ENCODE measurements at places on chromosomes 4 and X.

DNA sequence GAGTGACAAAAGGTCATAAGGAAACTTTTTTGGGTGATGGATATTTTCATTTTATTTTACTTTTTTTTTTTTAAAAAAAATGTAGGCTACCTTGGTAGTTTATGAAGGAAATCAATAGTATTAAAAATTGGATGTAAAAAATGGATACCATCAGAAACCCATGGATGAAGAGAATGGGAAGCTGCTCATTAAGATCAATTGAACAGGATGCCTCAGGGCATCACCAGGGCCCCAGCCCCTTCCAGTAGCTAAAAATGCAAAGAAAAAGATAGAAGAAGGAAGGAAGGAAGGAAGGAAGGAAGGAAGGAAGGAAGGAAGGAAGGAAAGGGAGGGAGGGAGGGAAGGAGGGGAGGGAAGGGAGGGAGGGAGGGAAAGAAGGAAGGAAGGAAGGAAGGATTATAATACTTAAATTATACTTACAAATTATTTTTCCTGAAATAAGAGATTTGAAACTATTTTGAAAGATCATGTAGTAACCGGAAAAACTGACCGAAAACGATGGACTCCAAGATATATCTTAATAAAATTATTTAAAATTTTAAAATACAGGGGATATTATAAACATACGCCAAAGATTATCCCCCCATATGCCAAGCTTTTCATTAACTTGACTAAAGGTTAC lies 24.1 kb downstream of the OSTC start:
- no peak for DNase-seq

DNA sequence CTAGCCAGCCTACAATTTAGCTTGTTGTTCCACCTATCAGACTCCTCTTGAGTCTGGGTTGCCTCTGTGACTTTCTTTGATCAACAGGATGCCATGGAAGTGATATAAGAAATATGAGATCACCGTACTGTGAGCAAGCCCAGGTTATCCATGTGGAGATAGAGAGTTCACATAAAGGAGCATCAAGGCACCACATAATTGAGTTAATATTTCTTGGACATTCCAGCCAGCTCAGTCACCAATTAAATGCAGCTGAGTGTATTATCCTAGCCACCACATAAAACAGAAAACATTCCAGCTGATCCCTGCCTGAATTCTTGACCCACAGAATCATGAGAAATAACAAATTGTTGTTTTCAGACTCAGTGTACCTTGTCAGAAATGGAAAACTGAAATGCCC lies 253.6 kb downstream of the PPP1R2C start:
- DNase-seq: no peak

- DNase-seq: no peak
Observed at GRCh38 chr4:122548452-122548851, 72.4 kb downstream of the IL21 start.

GRCh38 chrX:96722781-96723180 lies 38.1 kb downstream of the DIAPH2 start:
- no peak for DNase-seq

DNA sequence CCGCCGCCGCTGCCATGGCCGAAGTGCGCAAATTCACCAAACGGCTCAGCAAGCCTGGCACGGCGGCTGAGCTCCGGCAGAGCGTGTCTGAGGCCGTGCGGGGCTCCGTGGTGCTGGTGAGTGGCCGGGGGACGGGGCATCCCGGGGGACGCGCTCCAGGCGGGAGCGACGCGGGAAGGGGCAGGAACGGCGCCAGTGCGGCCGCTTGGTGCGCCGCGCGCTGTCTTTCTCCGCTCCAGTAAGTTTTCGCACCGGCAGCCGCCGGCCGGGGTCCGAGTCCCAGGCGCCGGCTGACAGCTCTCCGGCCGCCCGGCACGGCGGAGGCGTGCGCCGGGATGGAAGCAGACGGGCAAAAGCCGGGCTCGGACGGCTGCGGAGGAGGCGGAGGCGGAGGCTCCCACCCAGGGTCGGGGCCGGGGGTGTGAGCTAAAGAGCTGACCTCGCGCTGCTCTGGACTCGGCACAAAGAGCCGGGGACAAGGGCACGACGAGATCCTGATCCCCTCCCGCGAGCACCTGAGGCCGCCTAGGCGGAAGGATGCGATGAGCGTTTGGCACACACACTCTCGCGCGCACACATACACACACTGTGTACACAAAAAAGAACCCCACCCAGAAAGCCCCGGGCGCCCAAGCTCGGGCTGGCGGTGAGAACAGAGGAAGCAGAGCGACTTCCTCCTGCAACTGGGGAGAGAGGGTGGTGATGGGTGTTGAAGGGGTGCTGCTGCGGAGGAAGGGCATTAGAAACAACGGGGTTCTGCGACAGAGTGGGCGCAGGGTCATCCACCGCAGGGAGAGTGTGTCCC lies 545 bp downstream of the DOCK11 start:
- no peak for DNase-seq

GRCh38 chrX:121254336-121254735 lies 206.9 kb downstream of the GLUD2 start:
- no peak for DNase-seq

DNA sequence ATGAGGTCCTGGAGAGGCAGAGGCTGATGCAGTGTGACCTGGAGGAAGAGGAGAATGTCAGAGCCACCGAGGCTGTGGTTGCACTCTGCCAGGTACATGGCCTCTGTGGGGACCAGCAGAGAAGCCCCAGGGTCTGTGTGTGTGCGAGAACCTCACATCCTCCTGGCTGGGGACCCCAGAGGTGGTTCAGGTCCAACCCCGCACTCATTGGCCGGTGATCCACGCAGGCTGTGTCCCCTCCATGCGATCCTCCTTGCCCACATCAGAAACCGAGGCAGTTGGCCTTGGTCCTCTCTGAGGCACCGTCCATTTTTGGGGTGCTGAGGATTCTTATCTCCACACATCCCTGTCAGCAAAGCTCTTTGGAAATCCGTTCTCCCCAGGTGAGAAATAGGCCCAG lies 45.3 kb downstream of the EVC start:
- no peak for DNase-seq

DNA sequence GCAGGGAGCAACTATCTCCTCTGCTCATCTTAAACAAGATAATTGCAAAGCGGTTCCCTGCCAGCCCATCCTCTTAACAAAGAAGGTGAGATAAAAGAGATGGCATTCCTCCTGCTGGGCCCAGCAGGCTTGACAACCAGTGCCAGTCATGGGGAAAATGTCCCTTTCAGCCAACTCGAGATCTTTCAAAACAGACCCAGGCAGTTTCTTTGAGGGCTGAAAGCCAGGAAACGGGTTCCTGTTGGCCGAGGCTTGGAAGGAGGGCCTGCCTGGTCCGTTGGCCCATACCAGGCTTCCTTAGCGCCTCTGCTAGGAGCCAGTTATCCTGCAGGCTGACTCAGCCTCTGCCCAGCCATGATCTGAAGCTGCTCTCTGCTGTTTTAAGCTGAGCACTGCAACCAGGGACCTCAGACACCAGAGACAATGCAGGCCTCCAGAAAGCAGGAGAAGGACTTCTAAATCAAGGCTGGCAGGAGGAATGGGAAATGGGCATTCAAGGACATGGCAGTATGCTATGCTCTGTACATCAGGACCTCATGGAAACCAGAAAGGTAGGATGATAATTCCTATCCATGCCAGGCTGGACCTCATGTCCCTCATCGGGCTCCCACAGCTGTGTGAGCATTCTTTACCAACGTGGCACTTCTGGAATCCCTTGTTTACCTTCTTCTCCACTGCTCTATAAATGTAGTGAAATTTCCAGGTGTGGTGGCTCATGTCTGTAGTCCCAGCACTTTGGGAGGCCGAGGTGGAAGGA lies 42.4 kb upstream of the SLC2A9 start:
- DNase-seq: no peak

DNA sequence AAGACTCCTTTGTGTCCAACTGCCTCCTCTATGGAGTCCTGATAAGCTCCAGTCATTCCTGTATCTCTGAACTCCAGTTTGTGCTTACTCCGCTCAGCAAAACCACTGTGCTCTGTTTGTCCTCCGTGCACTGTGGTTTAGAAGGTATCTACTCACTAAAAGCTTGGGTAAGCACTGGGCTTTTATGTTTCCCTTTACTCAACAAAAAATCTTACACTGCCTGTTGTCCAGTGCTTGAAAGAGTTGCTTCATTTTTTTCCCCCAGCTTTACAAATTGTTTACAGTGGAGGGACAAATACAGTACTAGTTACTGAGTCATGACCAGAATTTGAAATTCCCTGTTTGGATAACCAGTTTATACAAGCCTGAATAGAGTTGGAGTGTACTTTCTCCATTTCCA lies 545.3 kb upstream of the FAT1 start:
- DNase-seq: no peak

DNA sequence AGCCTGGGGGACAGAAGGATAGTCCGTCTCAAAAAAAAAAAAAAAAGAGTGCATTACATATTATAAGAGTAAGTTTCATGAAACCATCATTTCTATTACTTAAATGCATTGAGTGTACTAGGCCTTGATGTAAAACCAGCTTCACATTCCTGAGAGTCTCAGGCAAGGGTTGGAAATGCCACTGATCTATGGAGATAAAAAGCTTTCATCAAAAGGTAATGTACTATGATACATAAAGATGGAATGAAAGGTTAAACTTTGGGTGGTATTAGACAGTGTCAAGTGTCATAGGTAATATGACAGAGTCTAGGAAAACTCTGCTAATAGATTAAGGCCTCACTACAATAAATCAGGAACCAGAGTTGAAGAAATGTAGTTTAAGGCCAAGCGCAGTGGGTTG lies 7.4 kb downstream of the CFAP97 start:
- DNase-seq: no peak

DNA sequence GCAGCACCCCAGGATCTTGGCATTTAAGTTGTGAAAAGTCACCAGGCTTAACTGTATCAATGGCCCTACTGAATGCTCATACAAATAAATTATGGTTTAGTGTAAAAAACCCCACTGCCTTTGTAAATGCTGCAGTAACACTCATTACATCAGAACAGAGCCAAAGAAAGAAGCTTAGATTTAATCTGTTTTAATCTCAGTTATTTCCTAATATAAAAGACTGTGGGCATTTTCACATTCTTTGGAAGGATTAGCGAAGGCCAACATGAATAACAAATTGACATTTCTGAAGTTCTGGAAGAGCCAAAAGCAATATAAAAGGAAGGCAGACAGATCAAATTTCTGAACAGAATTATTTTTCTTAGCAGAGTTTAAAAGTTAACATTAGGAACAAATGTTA lies 140.0 kb upstream of the HCCS start:
- no peak for DNase-seq

GRCh38 chrX:20300822-20301221 lies 34.1 kb upstream of the RPS6KA3 start:
- peak; percentile 2 for DNase-seq

DNA sequence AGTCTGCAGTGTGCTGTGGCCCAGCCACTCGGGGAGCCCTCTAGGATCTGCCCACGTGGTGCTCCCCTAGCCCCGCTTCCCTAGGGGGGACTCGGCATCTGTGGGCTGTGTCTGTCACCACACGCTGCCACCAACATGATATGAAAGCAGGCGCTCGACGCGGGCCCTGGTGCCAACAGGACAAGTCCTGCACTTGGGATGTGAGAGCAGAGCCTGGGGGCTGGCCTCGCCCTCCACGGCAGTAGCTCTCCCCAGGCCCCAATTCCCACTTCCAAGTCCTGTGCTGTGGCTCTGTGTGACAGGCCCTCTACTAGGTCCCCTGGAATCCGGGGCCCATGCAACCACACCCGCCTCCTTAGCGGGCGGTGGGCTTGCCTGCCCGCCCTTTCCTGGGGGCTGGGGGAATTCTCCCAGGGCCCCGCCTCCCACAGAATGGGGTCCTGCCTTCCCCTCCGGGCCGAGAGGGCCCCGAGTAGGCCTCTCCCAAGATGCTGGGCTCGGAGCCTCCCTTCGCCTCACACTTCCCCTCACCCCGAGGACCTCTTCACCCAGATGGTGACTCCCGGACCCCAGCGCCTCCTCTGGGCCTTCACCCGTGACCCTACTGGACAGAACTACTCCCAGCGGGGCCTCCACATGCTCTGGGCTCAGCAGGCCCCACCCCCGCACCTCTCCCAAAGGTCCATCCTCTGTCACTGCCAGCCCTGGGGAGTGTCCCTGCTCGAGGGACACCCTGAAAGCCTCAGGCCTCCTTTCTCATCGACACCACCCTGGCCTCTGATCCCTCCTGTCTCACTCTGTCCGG lies 11.2 kb downstream of the LRPAP1 start:
- no peak for DNase-seq

DNA sequence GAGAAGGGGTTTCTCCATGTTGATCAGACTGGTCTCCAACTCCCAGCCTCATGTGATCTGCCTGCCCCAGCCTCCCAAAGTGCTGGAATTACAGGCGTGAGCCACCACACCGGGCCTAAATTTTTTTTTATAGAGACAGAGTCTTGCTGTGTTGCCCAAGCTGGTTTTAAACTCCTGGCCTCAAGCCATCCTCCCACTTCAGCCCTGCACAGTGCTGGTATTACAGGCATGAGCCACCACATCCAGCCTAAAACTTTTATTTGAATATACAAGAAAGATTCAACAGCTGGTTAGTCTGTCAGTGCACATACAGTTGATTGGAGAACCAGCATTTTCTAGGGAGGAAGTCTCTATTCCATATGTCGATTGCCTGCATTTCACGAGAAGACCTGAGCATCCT lies 91.2 kb downstream of the LRP2BP start:
- no peak for DNase-seq

DNA sequence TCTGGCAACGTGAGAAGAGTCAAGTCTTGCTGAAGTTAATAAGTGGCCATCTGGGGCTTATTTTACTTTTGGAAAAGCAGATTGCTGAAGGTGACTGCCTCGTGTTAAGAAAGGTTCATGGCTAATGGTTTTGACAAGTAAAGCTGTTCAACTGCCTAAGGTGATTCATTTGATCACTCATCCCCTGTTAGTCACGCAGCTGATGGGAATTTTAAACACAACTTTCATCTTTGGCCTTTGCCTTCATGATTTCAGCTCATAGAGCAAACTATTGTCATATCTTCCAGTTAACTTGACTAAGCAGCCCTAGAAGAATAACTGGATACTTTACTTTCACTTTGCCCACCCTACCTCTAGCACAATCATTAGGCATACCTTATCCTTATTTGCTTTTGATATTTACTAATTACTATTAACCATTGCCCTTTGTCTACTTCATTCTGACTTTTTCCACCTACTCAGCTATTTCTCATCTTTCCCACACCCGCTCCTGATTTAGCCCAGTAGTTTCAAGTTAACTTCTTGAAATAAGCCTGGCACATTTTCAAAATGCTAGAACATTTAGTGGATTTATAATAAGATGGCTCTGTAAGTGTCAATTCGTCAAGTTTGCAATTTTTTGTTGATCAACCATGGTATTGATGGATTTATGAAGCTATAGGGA lies 170.6 kb upstream of the S100G start:
- no peak for DNase-seq

- peak; percentile 9 for DNase-seq
Observed at GRCh38 chrX:13697455-13697854, 8.5 kb downstream of the RAB9A start.

DNA sequence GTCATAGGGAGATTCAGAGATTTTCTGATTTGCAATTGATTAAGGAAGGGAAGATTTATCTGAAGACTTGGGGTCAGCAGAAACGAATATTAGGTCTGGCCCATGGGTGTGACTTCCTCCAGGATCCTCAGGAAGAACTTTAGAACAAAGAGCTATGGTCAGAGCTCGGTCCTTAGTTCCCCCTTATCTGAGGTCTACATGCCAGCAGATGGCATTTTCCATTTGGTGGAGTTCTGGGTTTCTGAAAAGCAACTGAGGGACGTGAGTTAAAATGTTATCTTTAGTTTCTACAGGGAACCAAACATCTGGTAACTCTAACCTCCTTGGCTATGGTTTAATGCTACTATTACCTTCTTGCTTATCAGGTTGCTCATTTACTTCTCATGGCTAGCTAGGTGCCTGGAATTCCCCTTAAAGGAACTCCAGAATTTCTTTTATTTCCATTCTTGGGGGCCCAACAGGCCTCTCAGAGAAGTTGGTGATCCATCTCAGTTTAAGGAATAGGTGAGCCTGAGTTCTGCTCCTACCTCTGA lies 40.7 kb downstream of the KLF3 start:
- no peak for DNase-seq

Data from SIG-M5 (cell line).